DMS 273 treated with DMSO at 0.1 percent for 48 hours (cell line): ENCODE measurements at places on chromosomes 7 and 10.
A peak's percentile ranks its signal among the peaks of the same experiment; 100 is the strongest.

DNA sequence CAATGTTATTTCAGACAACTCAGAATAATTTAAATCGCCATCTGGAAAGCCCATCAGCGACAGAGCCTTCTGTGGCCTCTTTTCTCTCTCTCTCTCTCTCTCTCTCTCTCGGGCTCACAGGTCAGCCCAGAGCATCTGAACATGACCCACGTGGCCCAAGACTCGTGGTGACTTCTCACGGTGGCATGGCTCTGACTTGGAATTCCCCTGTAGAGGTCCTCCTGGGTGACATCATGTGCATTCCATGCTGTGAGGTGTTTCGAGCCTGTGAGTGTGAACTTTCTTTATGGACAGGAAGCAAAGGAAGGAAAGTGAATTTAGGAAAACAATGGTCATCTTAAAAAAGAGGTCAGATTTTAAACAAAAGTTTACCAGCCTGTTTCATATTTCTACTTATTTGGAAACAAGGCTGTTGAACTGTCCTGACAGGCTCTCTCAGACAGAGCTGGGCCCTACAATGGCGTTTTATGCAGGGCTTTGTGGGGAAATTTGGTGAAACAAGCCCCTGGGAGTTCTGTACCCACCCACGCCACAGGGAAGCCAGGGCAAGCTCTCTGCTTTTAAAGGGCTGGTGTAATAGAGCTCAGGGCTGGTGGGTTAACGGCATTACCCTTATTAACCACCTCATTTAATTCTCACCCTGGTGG, 359.7 kb upstream of the ZNF32 start:
- DNase-seq = no peak

DNA sequence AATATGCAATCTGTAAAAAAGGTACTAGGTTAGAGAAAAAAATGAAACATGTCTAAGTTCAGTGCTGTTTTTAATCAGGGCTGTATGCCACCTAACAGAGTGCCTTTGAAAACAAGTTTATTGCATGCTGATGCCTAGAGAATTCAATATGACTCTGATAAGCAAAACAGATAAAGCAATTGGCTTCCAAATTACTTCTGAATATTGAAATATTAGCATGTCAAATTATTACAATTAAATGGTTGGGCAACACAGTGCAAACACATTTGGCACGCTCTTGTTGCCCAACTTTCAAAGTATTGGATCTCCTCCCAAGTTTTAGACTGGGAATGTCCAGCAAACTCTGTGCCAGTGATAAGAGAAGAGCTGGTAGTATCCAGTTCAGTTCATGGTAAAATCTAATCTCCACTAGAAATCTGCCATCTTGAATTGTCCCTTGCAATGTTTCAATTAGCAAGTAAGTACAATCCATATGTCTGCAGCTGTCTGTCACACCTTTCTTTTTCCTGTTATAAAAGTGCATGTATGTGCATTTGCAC, 65.2 kb upstream of the FAM133B start:
- no peak for DNase-seq

DNA sequence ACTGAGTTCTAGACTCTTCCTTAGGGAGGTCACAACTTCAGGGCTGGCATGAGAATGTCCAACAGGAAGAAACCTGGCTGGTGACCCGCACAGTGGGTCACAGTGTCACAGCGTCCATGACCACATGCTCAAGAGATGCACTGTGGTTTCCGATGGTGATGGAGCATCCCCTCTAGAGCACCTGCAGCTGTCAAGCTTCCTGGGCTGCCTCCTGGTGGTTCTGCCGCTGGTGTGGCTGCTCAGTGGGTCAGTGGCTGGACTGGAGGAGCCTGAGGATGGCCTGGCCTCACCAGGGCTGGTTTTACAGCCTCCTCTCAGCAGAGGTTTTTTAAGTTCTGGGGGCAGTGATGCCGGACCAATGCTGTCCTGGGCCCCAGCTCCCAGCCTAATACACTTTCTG, 149.3 kb downstream of the SH3PXD2A start:
- no peak for DNase-seq

- DNase-seq = no peak
These were observed 203.5 kb downstream of the USP6NL start for GRCh38 chr10:11407939-11408338.

DNA sequence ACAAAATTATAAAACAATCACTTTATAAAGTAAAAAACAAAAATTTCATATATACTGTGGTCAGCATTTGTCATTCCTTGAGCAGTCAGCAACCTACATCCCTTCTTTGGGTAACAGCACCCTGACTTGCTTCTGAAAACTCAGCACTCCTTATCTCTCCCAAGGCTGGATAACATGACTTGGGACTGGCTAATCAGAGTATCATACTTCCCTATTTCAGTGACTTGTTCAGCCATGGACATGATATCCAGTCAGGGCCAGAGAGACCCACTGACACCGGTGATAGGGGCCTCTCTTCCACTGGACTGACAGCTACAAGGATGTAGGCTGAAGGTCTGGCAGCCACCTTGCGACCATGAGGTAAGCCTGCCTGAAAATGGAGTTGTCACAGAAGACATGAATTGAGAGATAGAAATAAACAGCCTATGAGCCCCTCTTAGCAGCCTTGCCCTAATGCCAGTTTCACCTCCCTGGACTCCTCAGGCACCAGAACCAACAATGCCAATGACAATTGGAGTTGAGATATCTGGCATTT, 84.4 kb upstream of the NEBL start:
- no peak for DNase-seq

GRCh38 chr7:157840914-157841772, 504.3 kb downstream of the DNAJB6 start:
- DNase-seq = no peak

- DNase-seq = no peak
These were observed 31.1 kb upstream of the ADD3 start for GRCh38 chr10:109976681-109977080.

DNA sequence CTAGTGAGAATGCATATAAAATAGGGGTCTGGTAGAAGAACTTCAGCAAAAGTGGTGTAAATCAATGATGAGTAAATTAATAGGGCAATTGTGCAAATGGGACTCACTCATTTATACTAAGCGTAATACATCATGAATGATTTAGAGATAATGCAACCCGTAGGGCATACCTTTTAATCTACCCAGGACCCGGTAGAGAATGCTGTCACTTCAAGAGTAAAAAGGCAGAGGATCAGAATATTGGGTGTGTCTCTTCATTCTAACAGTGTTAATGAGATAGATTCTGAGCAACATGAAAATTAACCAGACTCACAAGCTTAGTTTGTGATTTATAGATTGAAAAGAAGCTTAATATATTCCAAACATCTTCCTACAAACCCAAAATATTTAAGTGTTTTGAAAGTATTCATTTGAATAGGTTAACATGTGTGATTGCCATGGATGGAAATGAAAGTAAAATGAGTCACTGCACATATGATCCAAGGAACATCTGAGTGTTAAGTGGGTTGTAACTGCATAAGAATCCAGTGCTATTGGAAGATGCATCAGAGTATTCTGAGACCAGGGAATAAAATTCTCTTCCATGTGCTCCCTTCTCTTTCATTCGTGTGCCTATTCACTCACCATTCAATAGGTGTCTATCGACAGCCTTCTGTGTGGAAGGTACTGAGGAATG, 690.6 kb downstream of the AUTS2 start:
- no peak for DNase-seq

GRCh38 chr7:4113271-4113670, 568.8 kb upstream of the FOXK1 start:
- no peak for DNase-seq

DNA sequence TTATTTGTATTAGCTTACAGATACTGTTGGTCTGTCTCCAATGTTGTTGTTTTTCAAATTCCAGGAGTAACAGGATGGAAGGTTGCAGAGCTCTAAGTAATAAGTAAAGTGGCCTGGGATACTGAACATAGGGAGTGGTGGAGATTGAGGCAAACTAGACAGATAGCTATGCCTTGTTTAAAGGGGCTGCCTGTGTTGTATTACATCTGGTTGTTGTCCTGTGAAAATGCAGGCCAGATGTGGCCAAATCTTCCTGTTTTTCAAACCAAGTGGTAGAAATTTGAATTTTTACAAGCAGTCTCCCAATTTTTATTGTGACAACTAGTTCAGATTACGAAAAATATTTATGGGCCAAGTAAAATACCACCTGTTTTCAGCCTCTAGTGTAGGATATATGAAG, 33.5 kb downstream of the BICC1 start:
- no peak for DNase-seq

DNA sequence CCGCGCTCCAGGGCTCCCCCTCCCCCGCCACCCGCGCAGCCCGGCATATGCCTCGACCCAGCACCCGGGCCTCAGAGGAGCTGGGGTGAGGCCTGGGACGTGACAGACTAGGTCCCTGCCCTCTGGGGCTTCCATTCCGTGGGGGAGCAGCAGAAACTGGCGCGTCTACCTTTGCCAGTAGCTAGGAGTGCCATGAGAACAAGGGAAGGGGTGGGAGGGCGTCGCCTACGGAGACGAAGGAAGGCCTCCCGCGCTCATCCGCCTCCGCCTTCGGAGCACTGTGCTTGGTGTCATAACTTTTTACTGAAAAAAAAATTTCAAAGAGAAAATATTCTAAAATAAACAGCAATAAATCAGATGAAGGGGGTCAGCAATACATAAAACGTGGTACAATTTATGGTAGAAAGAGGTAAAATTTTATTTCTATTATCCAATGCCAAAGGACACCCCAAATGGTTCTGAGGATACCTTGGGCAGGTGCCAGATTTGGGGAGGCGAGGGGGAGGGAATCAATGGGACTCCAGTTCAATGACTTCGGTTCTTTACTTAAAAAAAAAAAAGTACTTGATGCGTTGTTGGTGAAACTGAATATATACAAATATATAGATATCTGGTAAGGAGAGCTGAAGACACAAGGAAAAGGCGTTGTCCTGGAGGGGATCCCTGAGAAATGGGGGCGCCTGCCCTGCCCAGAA, 35.1 kb upstream of the GRID1 start:
- no peak for DNase-seq

DNA sequence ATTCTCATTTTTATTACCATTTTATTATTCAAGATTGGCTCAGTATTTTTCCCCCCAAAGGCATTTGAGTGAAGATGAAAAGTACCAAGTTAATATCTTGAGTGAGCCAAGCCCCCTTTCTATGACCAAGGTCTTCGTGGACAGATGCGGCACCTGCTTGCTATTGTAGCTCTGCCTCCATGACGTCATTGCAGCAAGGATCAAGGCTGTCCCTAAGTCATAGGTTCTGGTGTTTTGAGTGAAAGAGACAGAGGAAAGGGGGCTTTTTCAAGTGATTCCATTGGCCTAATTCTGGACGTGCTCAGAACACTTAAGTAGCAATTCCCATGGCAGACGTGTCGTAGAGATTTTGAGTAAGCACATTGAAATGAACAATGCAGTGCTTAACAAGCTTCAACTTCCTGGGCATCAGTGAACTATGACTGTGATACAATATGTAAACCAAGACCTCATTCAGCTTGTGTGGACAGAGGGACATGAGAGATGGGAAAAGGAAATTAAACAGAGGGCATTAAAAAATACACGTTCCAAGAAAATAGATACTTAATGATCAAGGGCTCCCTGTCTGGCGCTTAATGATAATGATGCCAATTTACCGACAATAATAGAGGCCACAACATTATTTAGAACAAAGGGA, 248.7 kb upstream of the NPVF start:
- no peak for DNase-seq

GRCh38 chr10:72020914-72021809, 57.0 kb downstream of the CHST3 start:
- DNase-seq = no peak

- DNase-seq = no peak
These were observed 225.9 kb upstream of the MYO3A start for GRCh38 chr10:25707976-25708671.

GRCh38 chr7:98301693-98302470, 20.4 kb downstream of the BRI3 start:
- DNase-seq = no peak

GRCh38 chr10:71429304-71429703, 32.6 kb downstream of the CDH23 start:
- DNase-seq = no peak

DNA sequence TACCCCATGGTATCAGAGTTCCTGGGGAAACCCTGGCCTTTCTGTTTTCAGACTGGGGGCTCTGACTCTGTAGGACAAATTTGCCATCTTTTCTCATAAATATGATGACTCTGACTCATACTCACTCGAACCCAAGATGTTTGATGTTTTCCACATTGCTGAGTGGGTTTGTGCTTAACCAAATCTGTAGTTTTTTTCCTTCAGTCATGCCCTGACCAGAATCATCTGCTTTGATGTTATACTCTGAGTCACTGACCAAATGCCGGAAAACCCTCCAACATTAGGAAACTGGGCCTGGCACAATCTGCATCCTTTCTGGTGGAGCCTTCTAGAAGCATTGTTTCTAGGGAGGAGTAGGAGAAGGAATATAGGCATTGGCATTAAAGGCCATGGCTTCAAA, 118.7 kb downstream of the C10orf105 start:
- no peak for DNase-seq

DNA sequence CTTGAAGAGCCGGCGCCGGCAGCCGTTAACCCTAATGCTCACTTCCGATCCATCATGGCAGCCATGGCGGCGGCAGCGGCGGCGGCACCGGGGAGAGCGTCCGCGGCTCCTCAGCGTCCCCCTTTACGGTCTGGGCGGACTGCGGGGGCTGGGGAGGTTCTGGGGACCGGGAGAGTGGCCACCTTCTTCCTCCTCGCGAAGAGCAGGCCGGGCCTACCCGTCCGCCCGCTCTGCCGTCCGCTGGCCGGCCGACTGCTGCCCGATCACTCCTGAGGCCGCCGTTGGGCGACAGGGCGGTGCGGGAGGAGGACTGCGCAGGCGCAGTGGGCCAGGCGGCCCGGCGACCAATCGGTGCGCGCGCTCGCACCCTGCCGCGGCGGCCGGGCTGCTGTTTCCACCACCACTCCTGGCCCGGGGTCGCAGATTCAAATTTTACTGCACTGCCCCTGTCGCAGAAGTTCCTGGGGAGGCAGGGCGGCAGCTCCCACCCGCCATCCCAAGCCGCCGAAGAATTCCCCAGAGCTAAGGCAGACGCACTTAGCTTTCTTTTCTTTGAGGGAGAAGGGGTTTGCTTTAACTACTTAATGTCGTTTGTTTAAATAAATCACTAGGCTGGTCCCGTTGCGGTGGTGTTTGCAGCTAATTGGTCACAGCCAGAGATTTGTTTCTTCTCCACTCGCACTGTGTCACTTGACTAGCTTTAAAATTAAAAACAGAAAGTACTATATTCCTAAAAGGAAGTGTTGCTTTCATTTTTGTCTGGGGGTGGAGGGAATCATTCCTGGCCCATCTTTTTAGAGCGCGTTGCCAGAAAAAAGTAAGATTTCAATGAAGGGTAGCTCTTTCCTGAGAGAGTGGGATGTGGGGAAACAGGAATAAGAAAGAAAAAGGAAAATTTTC, at the start of gene KIF5B:
KIF5B (minus strand) TSS at position 290 of the 900 bp plus-strand sequence. CDS start 452 bp downstream, outside the sequence.
- DNase-seq = peak; percentile 37

GRCh38 chr10:131978366-131978765, 3.4 kb downstream of the BNIP3 start:
- DNase-seq = no peak

DNA sequence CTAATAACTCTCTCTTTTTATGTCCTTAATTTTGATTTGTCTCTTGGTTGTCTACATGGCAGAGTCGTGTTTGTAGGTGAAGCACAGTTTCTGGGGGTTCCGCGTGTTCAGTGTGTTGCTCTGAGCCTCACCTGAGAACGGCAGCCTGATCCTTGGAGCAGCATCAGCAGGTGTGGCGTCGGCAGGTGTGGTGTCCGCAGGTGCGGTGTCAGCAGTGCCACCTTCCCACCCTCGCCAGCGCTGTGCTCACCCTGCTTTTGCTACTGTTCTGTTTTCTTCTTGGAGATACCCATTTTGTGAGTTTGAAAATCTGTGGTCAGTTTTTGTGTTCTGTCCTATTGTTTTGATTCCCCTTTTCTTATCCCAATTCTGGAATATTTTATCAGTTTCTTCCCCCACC, 406.6 kb downstream of the GLRX3 start:
- DNase-seq = no peak
